ENCODE measurements at places on chromosomes 12 and 14.

GRCh38 chr12:65277994-65278575, 398 bp upstream of the MSRB3 start:
- no peak for DNase-seq

GRCh38 chr12:112087055-112087850, 21.3 kb downstream of the NAA25 start:
- DNase-seq = no peak

GRCh38 chr12:72337382-72337781, 65.2 kb downstream of the TRHDE start:
- DNase-seq = no peak

GRCh38 chr14:78519863-78520262, 349.7 kb downstream of the NRXN3 start:
- peak; percentile 9 for DNase-seq

- DNase-seq = no peak
These were observed 83.8 kb downstream of the DIO2 start for GRCh38 chr14:80127466-80127865.

- DNase-seq = no peak
These were observed 22.4 kb downstream of the ISCA2 start for GRCh38 chr14:74515891-74516412.

DNA sequence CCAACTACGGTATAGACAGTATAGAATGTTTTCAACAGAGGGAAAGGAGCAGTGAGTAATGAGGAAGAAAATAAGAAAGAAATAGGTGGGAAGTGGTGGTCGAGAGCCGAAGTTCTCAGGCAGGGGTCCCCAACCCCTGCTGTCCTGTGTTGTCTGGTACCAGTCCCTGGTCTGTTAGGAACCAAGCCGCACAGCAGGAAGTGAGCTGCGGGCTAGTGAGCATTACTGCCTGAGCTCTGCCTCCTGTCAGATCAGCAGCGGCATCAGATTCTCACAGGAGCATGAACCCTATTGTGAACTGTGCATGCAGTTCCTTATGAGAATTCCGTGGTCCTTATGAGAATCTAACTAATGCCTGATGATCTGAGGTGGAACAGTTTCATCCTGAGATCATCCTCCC, 107.3 kb upstream of the PTPRR start:
- no peak for DNase-seq

- DNase-seq = no peak
These were observed 58.0 kb upstream of the GSC start for GRCh38 chr14:94827711-94828447.

DNA sequence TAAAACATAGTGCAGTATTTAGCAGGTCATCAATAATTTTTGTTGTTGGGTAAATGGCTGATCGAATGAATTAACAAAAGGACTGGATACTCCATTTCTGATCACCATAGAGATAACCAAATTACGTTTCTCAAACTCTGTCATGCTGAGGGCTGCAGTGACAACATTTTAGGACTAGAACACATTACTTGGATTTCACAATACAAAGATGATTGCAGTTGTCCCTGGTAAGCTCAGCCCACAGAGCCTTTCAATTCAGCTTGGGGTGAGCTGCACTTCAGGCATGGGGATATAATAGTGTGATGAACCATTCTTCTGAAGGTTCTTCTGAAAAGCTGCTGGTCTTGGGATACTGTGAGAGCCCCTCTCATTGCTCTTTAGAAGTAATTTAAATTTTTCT, 74.3 kb downstream of the FAR2 start:
- no peak for DNase-seq

- peak; percentile 47 for DNase-seq
These were observed 70.9 kb downstream of the MON2 start for GRCh38 chr12:62537551-62537950.

DNA sequence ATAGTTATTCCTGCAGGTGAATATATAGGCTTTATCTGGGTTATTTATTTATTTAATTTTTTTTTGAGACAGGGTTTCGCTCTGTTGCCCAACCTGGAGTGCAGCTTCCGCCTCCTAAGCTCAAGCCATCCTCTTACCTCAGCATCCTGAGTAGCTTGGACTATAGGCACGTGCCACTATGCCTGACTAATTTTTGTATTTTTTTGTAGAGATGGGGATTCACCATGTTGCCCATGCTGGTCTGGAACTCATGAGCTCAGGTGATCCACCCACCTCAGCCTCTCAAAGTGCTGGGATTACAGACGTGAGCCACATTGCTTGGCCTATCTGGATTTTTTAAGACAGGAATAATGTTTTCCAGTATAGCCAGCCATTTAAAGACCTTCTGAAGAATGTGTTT, 2.0 kb downstream of the RAN start:
- no peak for DNase-seq
